ENCODE measurements at places on chromosomes 16 and 17.

- DNase-seq = no peak
These were observed 7.9 kb upstream of the SLFN14 start for GRCh38 chr17:35568561-35568960.

DNA sequence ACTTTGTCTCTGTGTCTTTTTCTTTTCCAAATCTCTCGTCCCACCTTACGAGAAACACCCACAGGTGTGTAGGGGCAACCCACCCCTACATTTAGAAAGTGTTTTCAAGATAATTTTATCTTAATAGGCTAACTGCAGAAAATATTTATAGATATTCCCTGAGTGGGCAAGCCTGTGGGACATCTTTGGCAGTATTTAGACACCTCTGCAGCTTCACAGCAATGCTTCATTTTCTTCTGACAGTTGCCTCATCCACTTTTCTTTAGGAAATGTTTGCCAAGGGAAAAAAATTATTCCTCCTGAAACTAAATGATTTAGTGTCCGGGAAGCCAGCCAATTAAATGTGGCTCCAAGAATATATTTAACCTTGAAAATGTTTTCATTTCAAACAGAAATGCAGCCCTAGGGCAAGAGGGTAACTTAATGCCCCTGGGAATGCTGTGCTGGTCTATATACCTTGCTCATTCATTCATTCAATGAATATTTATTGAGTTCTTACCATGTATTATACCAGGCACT, 290.4 kb downstream of the ABCC12 start:
- no peak for DNase-seq

- no peak for DNase-seq
These were observed 314 bp upstream of the ITGA2B start for GRCh38 chr17:44389723-44390202.

DNA sequence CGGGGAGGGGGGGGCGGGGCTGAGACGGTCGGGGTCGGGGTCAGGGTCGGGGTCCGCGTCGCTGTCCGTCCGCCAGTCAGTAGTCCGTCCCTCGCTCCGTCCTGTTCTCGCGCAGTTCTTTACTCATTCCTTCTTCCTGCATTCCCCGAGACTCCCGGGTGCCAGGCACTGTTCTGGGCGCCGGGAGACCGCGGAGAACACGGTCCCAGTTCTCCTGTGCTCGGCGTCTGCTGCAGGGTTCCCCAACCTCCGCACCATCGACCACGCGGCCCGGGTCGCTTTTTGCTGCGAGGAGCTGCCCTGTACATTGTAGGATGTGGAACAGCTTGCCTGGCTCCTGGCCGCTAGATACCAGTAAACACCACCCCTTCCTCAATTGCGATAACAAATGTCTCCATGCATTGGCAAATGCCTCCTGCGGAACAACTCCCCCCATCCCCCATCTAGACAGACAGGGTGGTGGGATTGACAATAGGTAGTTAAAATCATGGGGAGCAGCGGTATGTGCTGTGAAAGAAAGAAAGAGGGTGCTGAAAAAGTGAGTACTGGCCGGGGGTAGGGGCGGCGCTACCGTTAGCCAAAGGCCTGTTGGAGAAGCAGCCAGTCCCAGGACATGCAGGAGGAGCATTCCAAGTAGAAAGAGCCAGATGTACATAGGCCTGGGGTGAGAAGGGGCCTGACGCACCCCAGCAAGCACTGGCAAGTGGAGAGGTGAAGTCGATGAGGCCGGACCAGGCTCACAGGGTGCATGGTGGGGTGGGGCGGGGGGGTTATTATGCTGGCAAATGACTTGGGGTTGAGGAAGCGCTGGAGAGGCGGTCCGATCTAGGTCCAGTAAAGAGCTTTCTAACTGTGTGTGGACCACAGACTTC, 631 bp downstream of the TRAF7 start:
- DNase-seq = no peak

GRCh38 chr16:78024159-78024558, 1.8 kb downstream of the CLEC3A start:
- DNase-seq = no peak

GRCh38 chr17:44465897-44466296, 37.3 kb downstream of the GPATCH8 start:
- DNase-seq = no peak

GRCh38 chr16:8293413-8293812, 296.9 kb downstream of the TMEM114 start:
- no peak for DNase-seq

DNA sequence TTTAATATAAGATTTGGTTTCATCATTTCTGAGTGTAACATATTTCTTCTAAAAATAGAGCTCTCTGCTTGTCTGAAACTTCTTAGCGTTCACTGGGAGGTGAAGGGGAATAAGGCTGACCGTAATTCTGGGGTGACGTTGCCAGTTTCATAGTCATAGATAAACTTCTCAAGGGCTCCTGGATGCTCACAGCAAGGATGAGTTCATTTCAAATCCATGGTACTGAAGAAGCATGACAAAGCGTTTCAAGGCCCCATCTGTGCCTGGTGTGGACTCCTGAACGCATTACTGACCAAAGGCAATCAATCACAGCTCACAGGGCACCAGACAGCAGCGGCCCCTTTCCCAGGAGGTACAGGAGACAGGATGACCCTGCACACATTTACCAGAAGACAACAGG, 12.0 kb upstream of the EVPL start:
- DNase-seq = no peak

DNA sequence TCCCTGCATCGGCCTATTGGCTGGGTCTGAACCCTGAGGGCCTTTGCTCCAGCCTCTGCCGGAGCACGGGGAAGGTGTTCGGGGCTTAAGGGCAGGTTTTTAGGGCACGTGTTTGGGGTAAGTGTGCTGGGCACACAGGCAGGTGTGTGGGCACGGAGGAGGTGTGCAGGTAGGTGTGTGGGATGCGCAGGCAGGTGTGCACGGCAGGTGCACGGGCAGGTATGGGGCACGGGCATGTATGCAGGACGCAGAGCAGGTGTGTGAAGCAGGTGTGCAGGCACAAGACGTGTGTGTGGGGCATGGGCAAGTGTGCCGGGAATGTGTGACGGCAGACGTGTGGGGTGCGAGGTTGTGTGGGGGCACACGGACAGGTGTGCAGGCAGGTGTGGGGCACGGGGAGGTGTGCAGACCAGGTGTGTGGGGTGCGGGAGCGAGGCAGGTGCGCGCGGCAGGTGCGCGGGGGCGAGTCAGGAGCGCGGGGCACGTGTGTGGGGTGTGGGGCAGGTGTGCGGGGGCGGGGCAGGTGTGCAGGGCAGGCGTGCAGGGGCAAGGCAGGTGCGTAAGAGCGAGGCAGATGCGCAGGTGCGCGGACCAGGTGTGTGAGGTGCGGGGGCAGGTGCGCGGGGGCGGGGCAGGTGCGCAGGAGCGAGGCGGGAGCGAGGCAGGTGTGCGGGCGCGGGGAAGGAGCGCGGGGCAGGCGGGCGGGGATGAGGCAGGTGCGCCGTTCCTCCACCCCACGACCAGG, 28.6 kb upstream of the METRNL start:
- no peak for DNase-seq

DNA sequence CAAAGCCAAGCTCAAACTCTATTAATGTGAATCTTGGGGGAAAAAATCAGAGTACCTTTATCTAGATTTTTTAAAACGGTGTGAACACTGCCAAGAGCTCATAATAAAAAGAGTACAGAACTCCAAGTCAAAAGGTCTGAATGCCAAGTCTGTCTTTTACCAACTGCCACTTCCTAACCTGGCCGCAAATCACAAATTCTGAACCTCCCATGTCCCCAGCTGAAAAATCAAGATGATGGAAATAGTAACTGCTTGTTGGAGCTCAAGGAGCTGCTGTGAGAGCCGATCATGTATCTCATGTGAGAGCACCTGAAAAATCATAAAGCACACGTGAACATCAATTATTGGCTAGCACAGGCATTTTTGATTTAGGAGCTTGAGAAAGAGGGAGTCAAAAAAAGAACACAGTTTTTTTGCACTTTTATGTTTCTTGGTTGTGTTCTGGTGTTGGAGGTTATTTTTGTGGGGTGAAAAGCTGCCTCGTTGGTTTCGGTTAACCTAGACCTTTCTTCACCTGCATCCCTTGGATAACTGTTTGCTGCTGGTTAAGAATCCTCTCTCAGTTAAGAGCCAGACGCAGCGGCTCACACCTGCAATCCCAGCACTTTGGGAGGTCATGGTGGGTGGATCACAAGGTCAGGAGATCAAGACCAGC, 50.5 kb downstream of the GAS7 start:
- no peak for DNase-seq

GRCh38 chr17:81650951-81651350, 5.4 kb downstream of the PDE6G start:
- no peak for DNase-seq

DNA sequence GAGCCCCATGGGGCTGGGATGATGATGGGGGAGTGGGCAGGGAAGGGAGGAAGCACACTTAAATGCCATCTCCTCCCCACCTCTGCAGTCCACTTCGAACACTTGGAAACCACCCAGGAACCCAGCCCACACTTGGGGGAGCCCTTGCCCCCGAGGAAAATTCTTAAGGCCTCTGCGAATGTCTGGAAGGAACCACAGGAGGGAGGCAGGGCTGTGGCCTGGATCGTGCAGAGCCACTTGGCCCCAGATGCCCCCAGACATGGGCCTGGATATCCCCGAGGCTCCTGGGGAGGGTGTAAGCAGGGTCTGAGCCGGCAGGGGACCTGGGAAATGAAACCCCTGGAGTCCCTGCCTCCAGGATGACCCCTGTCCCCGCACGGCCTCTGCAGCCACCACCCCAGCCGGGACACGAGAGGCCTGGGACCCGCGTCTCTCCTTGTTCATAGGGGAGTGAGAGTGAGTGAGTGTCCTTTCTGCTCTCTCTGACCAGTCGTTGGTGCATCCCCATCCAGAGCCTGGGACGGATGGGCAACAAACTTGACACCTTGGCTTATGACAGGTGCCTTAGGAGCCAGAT, 11.8 kb upstream of the MTSS2 start:
- DNase-seq = no peak

DNA sequence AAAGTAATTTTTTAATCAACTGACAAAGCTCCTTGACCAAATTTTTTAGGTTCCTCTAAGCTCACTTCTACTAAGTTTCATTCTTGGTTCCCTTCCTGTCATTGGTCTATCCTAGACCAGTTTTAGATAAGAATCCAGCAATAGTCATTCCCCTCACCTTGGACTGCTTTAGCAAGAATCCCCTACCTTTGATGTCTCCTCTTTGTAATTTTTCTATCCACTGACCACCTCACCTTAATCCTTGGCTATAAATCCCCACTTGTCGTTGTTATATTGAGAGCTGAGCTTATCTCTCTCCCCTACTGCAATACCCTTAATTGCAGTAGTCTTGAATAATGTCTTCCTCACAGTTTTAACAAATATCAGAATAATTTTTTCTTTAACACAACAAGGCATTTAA, 107.2 kb downstream of the USP32 start:
- no peak for DNase-seq

DNA sequence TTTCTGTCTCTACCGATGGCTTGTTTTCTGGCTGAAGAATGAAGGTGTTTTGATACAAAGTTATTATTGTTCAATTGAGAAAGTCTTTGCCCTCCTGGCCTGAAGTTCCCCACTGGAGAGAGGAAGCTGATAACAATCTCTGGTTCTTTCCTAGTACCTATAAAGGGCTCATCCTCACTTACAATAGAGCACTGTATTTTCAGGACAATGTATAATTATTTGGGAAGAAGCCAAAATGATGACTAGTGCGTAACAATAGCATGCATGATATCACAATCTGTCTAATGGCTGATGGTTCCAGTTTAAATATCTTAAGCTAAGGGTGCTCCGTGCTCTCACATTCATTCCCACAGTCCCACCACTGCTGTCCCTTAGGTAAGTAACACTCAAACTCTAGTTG, 230.7 kb downstream of the IRX3 start:
- DNase-seq = no peak

DNA sequence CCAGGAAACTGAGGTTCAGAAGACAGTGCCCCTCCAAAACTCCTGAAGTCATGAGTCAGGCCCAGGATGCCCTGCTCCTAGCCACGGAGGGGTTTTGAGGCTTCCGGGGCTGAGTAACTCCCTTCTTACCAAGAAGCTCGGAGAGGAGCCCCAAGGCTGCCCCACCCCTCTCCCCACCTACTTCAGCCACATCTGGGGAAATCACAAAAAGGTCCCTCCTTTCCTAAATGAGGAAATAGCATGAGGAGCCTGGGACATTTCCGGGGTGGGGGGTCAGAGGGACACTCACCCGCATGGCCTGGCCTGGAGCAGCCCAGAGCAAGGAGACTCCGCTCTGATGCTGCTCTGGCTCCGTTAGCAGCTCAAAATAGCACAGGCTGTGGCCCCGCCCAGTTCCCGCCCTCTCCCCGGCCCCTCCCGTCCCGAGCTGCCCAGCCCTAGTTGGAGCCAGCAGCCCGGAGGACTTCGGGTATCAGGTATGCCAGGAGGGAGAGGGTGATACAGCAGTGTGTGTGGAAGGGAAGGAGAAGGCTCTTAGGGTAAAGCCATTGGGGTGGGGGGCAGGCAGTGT, 40.1 kb downstream of the MYO18A start:
- no peak for DNase-seq

GRCh38 chr17:39170109-39170508, 4.1 kb upstream of the ARL5C start:
- DNase-seq = no peak

DNA sequence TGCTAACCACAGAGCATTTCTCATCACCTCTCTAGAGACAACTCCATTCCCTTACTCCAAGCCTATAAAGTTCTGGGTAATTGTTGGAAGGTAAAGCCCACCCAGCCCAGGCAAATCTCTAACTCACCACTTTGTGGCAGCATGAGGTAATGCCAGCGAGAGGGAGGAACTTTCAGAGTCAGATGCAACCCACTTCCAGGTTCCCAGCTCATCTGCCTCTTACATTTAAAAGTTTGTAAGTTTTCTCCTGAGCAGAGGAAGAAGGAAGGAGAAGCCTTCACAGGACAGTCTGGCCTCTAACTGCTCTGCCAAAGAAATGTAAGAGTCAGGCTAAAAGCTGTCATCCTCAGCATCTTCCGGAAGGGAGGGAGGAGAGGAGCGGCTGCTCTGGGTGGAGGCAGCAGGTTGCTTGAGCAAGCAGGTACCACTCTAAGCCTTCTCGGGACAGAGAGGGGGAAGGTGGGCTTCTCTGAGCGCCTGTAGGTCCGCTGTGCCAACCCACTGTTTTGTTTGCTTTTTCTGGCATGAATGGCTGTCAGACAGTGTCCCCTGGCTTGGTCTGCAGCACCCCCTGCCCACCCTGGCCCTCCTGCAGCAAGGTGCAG, 1.0 kb downstream of the ZNF319 start:
- DNase-seq = no peak

DNA sequence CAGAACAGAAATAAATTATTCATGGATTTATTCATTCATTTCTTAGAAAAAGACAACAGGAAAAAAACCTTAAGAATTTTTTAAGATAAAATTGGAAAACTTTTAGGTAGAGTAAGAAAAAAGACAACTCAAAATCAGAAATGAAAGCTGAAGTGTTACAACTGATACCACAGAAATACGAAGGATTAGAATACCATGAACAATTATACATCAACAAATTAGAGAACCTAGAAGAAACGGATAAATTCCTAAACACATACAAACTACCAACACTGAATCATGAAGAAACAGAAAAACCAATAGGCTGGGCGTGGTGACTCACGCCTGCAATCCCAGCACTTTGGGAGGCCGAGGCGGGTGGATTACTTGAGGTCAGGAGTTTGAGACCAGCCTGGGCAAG, 27.8 kb downstream of the CTRB2 start:
- DNase-seq = no peak

All from NCI-H187 treated with DMSO at 0.1 percent for 48 hours (cell line).